Activated CD8-positive, alpha-beta T cell treated with anti-CD3 and anti-CD28 coated beads for 36 hours (primary cell): ENCODE measurements at places on chromosomes 7 and 10. TPM values are rescaled to one million over a fixed set of nuclear protein-coding genes. Genes with fewer than 3 reads are reported as not detected.

The SKIDA1 gene
- total RNA-seq, result 0.11 TPM

The CALHM3 gene
- not detected for total RNA-seq

The PRSS37 gene
- not detected for total RNA-seq

The TMEM236 gene
- 0.16 TPM for total RNA-seq

The RHOBTB1 gene
- total RNA-seq, result 0.09 TPM

The SPDYE5 gene
- total RNA-seq, result not detected

The ASB4 gene
- total RNA-seq, result not detected

DNA sequence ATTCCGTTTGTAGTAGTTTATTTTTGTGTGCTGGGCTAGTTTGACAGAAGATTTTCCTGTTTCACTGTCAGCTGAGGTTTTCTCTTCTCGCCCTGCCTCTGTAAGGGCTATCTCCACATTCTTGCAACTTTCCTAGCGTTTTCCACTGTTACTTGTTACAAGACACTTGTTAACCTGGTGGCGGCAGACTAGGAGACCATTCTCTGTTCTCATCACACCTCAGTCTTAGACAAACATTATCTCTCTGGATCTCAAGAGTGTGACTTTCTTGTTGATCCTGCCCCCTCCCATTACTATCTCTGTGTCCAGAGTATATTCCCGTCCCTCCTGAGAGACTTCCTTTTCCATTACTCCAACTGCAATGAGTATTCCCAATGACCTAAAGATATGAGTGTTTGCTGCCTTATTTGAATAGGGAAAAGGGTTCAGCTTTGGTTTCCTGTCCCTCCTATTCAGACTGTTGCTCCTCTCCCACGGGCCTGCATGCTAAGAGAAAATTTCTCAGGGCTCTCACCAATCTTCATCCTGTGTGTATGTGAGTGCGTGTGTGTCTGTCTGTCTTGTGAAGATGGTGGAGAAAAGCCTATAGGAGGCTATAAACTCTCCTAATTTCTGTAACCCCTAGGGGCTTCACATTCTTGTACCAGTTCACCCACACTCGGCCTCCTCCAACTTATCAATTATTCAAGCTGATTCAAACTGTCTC lies 722.4 kb upstream of the POT1 start:
- no peak overlapping the region for H3K4me3 ChIP-seq
- H3K27ac ChIP-seq, result no peak overlapping the region
- DNase-seq, result no peak
- H3K27me3 ChIP-seq, result no peaks in the 10 kb centered on the region

DNA sequence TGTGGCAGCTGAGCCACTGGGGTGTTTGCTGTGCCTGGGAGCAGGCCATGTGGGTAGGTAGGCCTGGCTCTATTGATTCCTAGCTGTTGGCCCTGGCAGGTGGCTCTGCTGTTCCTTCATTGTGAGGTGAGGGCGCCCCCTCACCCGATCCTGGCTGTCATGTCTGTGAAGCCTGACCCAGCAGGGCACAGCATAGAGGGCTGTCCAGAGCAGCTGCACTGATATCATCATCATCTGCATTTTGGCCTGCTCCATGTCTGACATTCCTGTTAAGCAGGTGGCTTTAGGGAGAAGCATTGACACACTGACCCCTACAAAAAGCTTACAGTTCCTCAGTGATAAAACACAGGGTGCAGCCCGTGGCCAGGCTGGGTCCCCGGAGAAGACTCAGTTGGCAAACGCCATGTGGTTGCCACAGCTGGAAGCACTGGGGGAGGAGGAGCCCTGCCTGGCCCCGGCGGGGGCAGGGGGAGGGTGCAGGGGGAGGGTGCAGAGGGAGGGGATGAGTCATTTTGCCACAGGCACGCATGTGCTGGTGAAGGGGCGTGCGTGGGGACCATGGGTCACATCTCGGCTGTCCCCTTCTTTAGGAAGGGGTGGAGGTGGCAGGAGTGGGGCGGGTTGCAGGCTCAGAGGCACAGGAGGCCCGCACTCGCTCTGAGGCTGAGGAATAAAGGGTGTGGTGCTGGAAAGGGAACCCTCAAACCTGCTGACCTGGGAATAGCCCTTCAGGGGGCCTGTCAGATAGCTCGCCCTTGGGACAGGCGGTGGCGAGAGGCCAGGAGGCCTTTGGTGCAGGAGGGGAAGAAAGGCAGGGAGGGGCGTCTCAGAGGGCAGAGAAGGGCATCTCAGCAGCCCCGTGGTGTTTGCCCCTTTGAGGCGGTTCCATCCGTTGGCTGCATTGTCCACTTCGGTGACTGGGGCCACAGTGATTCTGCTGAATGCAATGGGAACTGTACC lies 31.6 kb downstream of the IKZF1 start:
- H3K27ac ChIP-seq, result no peak overlapping the region
- peak; percentile 93 for DNase-seq
- H3K36me3 ChIP-seq, result peaks cover 57% of the 10 kb centered on the region
- no peak overlapping the region for H3K4me3 ChIP-seq
- H3K27me3 ChIP-seq, result no peaks in the 10 kb centered on the region

- H3K27ac ChIP-seq, result no peak overlapping the region
- H3K27me3 ChIP-seq, result no peaks in the 10 kb centered on the region
- no peaks in the 10 kb centered on the region for H3K36me3 ChIP-seq
- no peak overlapping the region for H3K4me3 ChIP-seq
Measured at GRCh38 chr10:54469587-54470323, 331.3 kb downstream of the PCDH15 start.

GRCh38 chr7:97006816-97007582 lies 1.6 kb downstream of the DLX6 start:
- H3K36me3 ChIP-seq, result peaks cover 5% of the 10 kb centered on the region
- H3K27me3 ChIP-seq, result peaks cover 82% of the 10 kb centered on the region
- peaks cover 17% of the 10 kb centered on the region for H3K4me1 ChIP-seq
- no peak overlapping the region for H3K27ac ChIP-seq

DNA sequence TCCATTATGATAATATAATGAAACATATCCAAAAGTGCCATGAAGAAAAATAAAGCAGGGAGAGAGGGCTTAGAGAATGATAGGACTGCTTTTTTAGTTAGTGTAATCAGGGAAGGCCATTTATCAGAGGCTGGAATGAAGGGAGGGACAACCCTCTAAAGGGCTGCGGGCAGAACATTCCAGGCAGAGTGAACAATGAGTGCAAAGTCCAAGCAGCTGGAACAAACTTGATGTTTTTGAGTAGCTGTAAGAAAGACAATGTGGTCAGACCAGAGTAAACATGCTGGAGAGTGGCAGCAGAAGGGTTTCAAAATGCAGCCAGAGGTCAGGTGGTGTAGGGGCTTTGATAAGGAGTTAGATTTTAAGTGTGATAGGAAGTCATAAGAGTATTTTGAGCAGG lies 65.6 kb upstream of the CCDC6 start:
- no peak overlapping the region for H3K4me3 ChIP-seq
- H3K27ac ChIP-seq, result no peak overlapping the region
- no peaks in the 10 kb centered on the region for H3K4me1 ChIP-seq
- H3K36me3 ChIP-seq, result no peaks in the 10 kb centered on the region

- DNase-seq, result peak; percentile 55
- no peaks in the 10 kb centered on the region for H3K36me3 ChIP-seq
- no peaks in the 10 kb centered on the region for H3K27me3 ChIP-seq
- peak overlapping the region; percentile 81 for H3K4me3 ChIP-seq
Measured at GRCh38 chr7:23490357-23491135, 20.3 kb upstream of the IGF2BP3 start.

- no peak for DNase-seq
- no peak overlapping the region for H3K4me3 ChIP-seq
- no peak overlapping the region for H3K27ac ChIP-seq
- H3K4me1 ChIP-seq, result no peaks in the 10 kb centered on the region
- H3K36me3 ChIP-seq, result no peaks in the 10 kb centered on the region
Measured at GRCh38 chr7:114413761-114414155, 857 bp upstream of the FOXP2 start.

DNA sequence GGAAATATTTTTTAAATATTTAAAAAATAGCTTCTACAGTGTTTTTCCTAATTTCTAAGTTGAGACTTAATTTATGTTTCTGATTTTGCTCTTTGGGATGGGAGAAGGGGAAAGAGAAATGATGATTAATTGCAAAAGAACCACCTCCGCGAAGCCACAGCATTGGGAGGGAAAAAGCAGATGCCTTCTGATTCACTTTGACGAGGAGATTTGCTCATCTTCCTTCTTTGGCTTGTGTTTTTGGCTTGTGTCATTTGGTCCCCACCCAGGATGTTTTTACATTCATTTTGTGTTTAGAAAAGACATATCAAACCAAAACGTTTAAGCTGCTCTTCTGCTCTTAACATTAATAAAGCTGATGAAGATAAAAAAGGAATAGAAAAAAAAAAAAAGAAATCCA lies 121.7 kb downstream of the MACC1 start:
- H3K4me1 ChIP-seq, result no peaks in the 10 kb centered on the region
- no peak overlapping the region for H3K27ac ChIP-seq
- no peak for DNase-seq
- H3K27me3 ChIP-seq, result no peaks in the 10 kb centered on the region

- DNase-seq, result no peak
- no peak overlapping the region for H3K4me3 ChIP-seq
- peaks cover 20% of the 10 kb centered on the region for H3K36me3 ChIP-seq
- no peaks in the 10 kb centered on the region for H3K4me1 ChIP-seq
Measured at GRCh38 chr7:6161463-6162330, 110.7 kb downstream of the CYTH3 start.

GRCh38 chr7:111985798-111986197 lies 220.4 kb downstream of the DOCK4 start:
- peaks cover 7% of the 10 kb centered on the region for H3K27me3 ChIP-seq
- H3K4me3 ChIP-seq, result no peak overlapping the region
- no peak overlapping the region for H3K27ac ChIP-seq

GRCh38 chr10:14758994-14759664 lies 15.6 kb downstream of the FAM107B start:
- H3K4me1 ChIP-seq, result no peaks in the 10 kb centered on the region
- no peaks in the 10 kb centered on the region for H3K27me3 ChIP-seq
- peak; percentile 37 for DNase-seq
- no peak overlapping the region for H3K4me3 ChIP-seq
- no peak overlapping the region for H3K27ac ChIP-seq

DNA sequence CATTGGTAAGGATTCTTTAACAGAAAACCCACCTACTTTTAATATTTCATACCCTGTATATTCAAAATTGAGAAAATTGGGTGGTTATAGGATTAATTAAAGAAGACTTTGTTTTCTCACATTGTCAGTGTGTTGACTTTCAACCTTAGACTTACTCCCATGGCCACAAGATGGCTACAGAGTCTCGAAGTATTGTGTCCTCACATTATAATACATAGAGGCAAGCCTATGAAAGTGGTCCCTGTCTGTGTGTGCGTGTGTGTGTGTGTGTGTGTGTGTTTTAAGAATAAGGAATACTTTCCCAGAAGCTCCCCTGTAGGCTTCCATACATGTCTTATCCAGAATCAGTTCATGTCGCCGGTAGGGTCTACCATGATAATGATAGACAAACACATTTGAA lies 180.0 kb downstream of the PHF14 start:
- no peaks in the 10 kb centered on the region for H3K4me1 ChIP-seq
- H3K27me3 ChIP-seq, result no peaks in the 10 kb centered on the region
- H3K36me3 ChIP-seq, result peaks cover 2% of the 10 kb centered on the region
- no peak for DNase-seq
- H3K4me3 ChIP-seq, result no peak overlapping the region

DNA sequence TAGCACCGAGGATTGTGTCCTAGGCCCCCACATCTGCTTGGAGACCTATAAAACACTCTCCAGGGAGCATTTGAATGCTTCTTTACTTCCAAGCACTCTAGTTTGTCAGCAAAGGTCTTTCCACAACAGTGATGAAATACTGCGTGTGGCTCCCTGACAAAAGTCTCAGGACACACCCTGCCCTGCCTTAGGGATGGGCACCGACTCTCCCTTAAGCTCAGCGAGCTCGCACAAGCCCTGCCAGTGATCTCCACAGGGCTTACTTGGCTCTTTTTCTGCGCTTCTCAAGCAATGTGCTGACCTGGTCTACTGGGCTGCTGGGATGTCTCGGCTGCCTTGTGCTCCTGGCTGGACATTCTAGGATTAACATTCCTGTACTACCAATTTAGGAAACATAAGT lies 84.3 kb upstream of the MPP7 start:
- no peaks in the 10 kb centered on the region for H3K36me3 ChIP-seq
- no peak overlapping the region for H3K4me3 ChIP-seq

- H3K27me3 ChIP-seq, result no peaks in the 10 kb centered on the region
- H3K4me3 ChIP-seq, result no peak overlapping the region
- no peak overlapping the region for H3K27ac ChIP-seq
- peaks cover 38% of the 10 kb centered on the region for H3K36me3 ChIP-seq
Measured at GRCh38 chr7:135206941-135207391, 4.4 kb downstream of the WDR91 start.

GRCh38 chr7:23298141-23298881 lies 828 bp upstream of the MALSU1 start:
- H3K36me3 ChIP-seq, result peaks cover 18% of the 10 kb centered on the region
- no peak for DNase-seq
- peak overlapping the region; percentile 86 for H3K27ac ChIP-seq

GRCh38 chr10:35843524-35844181 lies 201.6 kb upstream of the FZD8 start:
- H3K36me3 ChIP-seq, result no peaks in the 10 kb centered on the region
- no peak for DNase-seq
- no peak overlapping the region for H3K27ac ChIP-seq
- no peak overlapping the region for H3K4me3 ChIP-seq

DNA sequence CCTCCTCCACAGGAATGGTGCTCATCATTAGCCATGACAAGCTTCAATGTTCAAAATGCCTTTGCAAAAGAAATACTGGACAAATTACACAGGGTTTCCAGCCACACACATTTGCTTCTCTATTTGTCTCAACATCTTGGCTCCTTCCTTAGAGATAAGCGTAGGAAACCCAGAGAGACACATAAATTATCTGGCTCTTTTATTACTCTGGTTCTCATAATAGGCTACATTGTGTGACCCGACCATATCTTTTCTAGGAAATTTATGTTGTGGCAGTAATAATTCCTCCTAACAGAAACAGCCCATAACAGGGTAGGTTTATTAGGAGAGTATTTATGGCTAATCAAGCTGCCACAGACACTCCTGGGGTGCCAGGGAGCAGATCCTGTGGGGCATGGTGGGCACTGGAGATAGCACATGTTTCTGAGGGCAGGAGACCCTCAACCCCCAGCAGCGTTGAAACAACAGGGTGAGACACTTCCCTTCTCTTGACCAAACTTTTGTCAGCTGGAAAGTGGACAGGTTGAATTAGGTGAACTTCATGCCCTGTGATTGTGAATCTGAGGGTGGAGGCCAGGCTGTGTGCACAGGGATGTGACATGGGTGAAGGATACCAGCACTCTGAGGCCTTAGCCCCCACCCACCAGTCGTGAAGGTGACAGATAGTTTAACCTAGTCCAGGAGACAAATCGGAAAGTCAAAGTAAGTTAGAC lies 295.9 kb upstream of the ZNF32 start:
- no peak overlapping the region for H3K27ac ChIP-seq
- H3K36me3 ChIP-seq, result no peaks in the 10 kb centered on the region
- no peak overlapping the region for H3K4me3 ChIP-seq
- DNase-seq, result no peak
- peaks cover 24% of the 10 kb centered on the region for H3K4me1 ChIP-seq

DNA sequence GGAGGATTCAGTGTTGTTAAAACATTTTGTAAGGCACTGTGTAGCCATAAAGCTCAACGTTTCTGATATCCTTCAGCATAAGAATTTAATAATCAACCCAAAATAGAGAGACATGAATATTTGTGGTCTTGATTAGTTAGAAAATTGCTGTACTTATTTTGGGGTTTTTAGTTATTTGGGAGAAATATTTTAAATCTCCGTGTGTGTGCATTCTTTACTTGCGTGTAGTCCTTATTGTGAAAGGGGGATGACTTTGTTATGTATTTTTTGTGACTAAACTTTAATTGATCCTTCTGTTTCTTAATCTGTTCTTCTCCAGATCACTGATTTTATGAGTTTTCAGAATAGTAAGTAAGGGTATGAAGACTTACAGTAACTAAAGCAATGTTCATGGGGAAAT lies 81.2 kb downstream of the ZNRF2 start:
- no peak for DNase-seq
- no peaks in the 10 kb centered on the region for H3K27me3 ChIP-seq
- peaks cover 2% of the 10 kb centered on the region for H3K36me3 ChIP-seq
- no peak overlapping the region for H3K27ac ChIP-seq
- H3K4me3 ChIP-seq, result no peak overlapping the region
